ENCODE measurements at places on chromosomes 16 and 17.
A peak's percentile ranks its signal among the peaks of the same experiment; 100 is the strongest.

GRCh38 chr17:42163696-42164407 lies 9.1 kb upstream of the RAB5C start:
- no peak for DNase-seq

DNA sequence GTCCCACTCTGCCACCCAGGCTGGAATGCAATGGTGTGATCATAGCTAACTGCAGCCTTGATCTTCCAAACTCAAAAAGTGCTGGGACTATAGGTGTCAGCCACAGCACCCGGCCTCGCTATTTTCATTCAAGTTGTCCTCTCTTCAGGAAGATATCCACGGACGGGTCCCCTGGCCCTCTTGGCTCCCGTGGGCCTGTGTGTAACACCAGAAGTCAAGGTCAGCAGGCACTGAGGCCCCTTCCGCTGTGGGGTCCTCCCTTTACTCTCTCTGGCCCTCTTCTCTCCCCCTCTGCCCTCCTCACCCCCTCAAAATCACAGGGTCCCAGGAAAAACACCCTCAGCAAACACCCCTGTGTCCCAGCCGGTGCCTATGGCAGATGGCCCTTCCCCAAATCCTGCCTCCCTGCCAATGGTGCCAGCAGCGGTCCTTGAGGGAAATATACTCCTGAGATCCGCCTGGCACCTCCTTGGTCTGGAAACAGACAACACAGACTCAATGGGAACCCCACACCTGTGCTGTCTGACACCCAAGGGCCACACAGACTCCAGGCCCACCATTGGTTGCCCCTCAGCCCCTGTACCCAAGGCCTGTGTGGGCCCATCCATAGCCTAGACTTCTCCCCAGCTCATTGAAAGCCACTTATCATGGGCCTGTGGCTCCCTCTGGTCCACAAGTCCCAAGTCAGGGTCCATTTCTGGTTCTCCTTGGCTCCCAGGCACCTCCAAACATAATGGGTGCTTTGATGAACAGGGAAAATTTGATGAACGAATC lies 221.5 kb downstream of the ZNF423 start:
- no peak for DNase-seq

GRCh38 chr17:27762527-27763305 lies 37.6 kb downstream of the NOS2 start:
- DNase-seq, result no peak

GRCh38 chr16:48885471-48885870 lies 275.5 kb upstream of the N4BP1 start:
- no peak for DNase-seq

GRCh38 chr16:53024045-53024444 lies 28.7 kb downstream of the CHD9NB start:
- no peak for DNase-seq

DNA sequence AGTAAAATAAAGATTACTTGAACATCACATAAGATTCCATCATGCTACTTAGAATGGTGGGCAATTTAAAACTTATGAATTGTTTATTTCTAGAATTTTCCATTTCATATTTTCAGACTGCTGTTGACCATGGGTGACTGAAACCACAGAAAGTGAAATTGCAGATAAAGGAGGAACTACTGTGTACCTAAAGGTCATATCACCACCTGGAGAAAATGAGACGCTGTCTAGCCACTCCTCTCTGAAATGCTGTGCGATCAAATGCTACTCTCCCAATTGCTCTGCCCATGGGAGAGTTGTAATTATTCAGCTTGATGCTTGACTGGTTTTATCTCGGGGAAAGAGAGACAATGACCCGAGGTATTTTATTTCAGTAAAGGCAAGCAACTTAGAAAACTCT lies 128.9 kb upstream of the ERCC4 start:
- DNase-seq, result no peak

DNA sequence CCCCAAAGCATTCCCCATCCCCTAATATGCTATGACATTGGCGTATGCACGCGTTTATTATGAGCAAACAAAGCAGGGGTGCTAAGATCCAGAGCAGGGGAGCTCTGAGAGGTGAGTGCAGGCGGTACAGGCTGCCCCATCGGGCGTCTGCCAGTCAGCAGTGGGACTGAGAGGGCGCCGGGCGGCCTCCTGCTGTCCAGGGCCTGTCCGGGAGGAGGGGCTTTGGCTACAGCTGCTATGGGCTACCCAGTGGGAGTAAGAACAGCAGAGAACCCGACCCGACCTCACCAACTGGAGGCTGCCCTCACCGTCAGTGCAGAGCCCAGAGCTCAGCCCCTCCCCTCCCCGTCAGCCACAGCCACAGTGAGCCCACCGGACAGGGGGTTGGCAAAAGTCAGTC lies 18.5 kb upstream of the AATK start:
- no peak for DNase-seq

DNA sequence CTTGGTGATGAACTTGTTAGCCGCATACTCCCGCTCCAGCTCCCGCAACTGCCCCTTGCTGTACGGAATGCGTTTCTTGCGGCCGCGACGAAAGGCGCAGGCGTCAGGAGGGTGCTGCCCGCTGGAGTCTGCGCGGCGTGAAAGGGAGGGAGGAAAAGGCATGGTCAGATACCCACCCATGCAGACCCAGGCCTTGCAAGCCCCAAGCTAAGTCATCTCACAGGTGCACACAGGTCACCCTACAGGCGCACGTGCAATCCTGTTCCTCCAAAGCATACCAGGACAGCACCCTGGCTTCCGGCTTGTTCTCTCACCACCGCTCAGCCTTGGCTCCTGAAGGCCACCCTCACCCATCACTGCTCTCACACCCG lies 1.6 kb downstream of the HOXB13 start:
- no peak for DNase-seq

GRCh38 chr16:22763437-22764080 lies 50.4 kb upstream of the HS3ST2 start:
- DNase-seq, result no peak

DNA sequence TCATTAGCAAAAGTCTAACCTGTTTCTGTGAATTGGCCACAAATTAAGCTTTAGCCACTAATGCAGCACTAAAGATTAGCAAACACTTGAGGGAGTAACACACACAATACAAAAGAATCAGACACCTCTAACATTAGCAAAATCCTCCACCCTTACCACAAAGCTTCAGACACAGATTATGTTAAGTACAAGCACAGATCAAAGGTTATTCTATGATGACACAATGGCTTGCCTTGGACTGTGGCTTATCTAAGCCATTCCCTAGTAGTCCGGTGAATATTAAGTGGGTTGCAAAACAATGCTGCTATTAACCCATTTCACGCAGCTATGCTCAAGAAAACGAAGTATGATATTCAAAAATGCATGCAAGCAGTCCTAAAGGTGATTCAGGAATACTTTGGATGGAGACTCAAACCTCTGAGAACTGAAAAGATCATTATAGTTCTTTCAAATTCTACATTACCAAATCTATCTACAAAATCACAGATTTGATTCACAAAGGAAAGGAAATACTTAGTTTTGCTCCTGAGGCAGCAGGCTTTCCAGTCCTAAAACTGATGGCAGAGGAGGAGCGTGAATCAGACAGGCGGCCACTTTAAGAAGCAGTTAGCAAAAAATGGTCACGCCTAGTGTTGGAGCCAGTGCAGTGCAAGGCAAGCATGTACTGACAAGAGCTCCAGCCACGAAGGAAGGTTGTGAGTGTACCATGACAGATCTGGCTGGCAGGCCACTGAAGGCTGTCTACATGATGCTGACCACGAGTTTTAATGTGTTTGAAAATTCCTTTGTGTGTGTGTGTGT lies 67.2 kb downstream of the PARN start:
- peak; percentile 4 for DNase-seq

DNA sequence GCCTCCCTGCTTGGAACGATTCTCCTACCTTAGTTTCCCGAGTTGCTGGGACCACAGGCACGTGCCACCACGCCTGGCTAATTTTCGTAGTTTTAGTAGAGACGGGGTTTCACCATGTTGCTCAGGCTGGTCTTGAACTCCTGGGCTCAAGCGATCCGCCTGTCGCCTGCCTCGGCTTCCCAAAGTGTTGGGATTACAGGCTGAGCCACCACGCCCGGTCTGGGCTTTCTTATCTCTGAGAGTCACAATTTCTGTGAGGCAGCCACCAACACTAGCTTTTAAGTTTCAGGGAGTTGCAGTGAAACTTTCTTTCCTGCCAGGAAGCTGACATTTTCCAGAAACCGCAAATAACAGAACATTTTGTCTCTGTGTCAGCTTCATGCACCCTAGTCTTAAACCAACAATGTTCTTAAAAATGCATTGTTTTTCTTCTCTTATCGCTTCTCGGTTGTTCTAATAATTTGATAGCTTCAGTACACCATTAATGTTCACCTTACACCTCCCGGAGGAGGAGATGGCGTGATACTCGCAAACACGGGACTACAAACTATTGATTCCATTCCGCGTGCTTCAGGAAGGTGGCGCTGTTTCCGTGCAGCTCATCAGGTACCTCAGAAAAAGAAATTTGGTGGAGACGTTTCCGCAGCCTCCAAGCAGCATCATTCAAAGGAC lies 7.4 kb upstream of the DHRS7B start:
- peak; percentile 59 for DNase-seq

GRCh38 chr16:15427648-15428239 lies 6.6 kb upstream of the BMERB1 start:
- peak; percentile 46 for DNase-seq

- no peak for DNase-seq
Observed at GRCh38 chr17:4368341-4368740, 1.9 kb upstream of the UBE2G1 start.

DNA sequence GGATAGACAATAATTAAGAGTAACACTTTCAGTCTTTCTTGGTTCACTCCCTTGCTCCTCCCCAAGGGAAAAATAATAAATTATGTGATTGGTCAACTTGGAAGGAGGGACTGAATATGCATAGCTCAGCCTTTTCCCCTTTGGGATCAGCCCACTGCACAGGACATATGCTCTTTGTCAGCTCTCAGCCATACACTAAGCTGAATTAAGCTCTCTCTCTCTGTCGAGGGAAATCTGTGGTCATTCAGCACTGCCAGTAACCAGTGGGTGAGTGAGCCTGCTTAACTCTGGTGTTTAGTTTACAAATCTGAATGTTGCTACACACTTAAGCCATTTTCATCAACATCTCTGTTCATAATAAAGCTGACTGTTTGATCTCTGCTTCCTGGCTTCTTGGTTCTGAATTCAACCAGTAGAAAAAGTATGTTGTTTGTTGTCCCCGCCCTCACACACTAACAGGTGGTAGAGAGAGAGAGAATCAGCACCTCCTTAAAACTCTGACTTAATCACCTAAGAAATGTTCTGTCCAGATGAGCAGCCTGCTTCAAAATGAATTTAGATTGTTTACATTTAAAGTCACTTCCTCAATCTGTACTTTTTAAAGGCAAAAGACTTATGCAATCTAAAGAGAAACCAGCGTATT lies 102.3 kb upstream of the C17orf78 start:
- peak; percentile 5 for DNase-seq

DNA sequence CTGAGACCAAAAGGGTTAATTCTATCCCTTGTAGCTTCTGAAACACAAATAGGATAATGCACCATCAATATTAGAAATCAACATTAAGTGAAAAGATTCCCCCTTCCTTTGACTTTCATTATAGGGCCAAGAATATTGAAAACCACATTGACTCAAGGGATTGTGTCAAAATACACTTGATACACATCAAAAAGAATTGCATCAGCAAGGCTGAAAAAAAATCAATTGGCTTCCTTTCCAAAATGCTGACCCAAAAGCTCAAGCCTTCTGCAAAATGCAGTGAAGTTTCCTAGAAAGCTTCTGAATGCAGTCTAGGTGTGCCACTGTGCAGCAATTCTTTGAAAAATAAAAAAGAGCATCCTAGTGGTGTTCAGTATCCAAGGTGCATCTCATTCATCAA lies 674.4 kb downstream of the TOX3 start:
- DNase-seq, result no peak

DNA sequence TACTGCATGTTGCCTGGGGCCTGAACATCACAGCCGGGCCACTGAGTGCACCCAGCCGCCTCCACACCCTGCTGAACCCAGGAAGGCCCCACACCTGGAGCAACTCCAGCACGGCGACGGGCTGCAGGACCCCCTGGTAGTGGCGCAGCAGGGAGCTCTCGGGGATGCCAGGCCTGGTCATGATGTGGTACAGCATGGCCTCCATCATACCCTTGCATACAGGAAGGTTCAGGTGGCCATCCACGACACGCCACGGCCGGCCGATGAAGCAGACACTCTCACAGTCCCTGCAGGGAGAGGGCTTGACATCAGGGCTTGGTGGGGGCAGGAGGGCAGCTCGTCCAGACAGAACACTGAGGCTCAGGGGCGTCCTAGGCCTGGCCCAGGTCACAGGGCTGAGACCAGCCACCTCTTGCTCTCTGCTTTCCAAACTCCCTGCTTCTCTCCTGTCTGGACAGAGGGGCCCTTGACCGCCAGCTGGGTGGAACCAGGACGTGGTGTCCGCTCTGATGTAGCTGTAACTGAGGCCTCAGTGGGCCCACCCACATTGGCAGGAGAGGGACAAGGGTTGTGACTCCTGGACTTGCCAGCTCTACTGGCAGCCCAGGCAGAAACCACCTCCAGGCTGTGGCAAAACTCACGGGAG lies 60.3 kb downstream of the IL21R start:
- DNase-seq, result no peak

GRCh38 chr16:68668266-68668665 lies 23.2 kb downstream of the CDH3 start:
- DNase-seq, result peak; percentile 75

DNA sequence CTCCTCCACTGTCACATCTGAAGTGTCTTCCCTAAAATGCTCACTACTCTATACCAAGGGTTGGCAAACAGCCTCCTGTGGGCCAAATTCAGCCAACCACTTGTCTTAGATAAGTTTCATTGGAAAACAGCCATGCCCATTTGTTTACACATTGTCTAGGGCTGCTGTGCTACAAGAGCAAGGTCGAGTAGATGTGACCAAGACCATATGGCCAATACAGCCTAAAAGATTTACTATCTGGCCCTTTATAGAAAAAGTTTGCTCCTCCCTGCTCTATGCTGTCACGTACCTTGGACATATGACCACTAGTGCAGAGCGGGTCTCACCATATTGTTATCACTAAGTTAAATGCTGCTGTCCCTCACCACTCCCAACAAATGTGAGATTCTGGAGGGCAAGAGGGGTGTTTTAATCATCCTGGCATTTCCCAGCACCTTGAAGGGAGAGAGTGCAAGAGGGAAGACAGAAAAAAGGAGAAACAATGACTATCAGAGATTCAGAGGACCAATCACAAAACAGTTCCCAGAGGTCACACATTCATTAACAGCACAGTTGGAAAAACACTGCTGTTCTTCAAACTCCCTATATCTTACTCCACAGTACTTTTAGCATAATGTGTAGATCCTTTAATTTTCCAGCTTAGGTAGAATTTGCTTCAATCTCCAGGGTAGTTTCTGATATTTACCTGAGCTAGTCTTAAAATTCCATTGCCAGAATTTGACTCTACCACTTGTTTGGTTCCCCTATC lies 13.2 kb downstream of the LSM12 start:
- DNase-seq, result no peak
